ELF-1 (cell line): ENCODE measurements at places on chromosomes 6 and 20.

GRCh38 chr20:31652917-31653396 is 15.2 kb downstream of the COX4I2 start:
- no peak for DNase-seq

DNA sequence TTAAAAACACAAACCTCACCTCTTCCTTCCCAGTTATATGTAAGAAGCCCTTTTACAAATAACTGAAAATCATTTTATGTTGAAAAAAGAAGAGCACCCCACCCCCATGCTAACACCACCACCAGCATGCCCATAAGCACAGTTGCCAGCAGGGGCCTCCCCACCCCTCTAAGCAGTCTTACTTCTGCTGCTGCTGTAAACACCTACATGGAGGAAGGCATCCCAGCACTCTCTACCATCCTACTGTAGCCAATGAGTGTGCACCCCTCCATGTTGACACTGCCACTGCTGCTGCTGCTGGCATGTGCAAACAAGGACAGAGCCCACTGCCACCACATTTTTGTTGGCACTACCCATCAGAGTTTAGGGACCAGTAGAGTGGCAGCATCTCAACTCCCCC is 49.6 kb upstream of the PHIP start:
- DNase-seq, result peak; percentile 23

DNA sequence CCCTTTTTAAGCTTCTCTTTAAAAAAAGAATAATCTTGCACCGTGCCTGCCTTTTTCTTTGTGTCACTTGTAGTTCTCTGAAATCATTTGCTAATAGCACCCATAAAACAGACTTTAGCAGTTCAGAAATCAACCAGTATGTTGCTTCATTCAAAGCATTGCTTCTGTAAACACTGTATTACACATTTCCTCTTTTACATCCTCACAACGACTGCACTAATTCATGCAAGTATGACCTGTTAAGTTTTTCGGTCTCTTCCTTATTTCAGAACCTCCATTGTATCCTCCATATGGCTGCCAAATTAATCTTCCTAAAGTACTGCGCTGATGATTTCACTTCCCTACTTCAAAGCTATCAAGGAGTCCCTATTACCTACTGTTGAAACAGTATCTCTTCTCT is 142.9 kb upstream of the RNF217 start:
- DNase-seq, result no peak

DNA sequence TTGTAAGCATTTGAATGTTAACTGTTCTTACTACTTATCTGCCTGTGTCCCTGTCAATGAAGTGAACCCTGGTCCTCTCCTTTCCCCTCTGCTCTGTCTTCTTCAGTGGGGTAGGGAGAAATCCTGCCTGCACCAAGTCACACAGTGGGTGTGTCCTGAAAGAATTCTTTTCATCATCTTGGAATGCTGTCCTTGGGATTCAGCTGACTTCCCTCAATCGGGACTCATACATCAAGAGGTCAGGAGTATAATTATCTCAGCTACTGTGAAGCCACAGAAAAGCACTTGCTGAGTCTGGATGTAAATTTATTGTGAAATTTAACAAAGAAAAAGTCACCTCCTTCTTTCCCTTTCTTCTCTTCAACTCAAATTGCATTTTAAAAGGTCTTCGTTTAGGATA is 328.5 kb downstream of the SOX4 start:
- peak; percentile 74 for DNase-seq

GRCh38 chr6:15845492-15845891 is 182.7 kb upstream of the DTNBP1 start:
- no peak for DNase-seq

- no peak for DNase-seq
Measured at GRCh38 chr20:40397467-40397866, 291.6 kb downstream of the MAFB start.

DNA sequence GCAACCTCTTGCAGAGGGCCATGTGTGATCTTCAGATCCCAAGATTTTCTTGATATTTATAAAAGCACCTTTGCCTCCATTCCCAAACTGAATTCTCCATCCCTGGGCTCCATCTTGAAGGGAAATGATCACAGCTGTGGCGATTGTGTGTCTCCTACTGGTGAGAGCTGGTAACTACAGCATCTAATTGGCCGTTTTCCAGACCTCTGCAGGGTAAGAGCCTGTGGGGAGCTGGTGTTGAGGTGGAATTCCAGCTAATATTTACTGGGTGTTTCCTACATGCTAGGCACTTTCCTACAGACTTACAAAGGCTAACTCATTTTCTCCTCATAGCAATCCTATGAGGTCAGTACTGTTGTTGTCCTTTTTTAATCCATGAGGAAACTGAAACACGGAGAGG is 59.2 kb upstream of the FNDC1 start:
- peak; percentile 78 for DNase-seq

- no peak for DNase-seq
Measured at GRCh38 chr6:161232467-161232866, 41.4 kb downstream of the AGPAT4 start.

DNA sequence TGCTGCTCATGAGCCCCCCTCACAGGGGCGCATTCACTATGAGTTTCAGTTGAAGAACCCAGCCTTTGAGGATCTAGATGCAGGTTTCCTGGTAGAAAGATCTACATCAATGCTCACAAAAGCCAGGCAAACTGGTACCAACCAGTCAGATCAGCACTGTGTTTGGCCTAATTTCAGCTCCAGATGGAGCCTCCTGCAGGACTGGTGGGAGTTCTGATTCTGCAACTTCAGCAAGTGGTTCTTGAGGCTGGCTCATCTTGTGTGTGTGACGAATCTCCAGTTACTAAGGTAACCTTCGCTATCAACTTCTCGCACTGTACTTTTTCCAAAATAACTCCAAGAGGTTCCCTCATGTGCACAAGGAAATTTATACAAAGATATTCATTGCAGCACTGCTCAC is 118.8 kb downstream of the ZMYND8 start:
- DNase-seq, result no peak

GRCh38 chr6:18976966-18977365 is 589.8 kb downstream of the RNF144B start:
- no peak for DNase-seq

GRCh38 chr6:145228962-145229582 is 506.2 kb downstream of the EPM2A start:
- DNase-seq, result no peak

DNA sequence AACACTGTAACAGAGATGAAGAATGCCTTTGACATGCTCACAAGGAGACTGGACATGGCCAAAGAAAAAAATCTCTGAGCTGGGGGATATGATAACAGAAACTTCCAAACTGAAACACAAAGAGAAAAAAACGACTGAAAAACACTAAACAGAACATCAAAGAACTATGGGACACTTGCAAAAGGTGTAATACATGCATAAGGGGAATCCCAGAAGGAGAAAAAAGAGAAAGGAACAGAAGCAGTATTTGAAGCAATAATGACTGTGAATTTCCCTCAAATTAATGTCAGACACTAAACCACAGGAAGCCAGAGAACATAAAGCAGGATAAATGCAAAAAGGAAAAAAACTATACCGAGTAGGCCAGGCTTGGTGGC is 117.4 kb upstream of the ARID1B start:
- DNase-seq, result no peak

- no peak for DNase-seq
Measured at GRCh38 chr6:136387316-136387715, 97.7 kb upstream of the BCLAF1 start.

DNA sequence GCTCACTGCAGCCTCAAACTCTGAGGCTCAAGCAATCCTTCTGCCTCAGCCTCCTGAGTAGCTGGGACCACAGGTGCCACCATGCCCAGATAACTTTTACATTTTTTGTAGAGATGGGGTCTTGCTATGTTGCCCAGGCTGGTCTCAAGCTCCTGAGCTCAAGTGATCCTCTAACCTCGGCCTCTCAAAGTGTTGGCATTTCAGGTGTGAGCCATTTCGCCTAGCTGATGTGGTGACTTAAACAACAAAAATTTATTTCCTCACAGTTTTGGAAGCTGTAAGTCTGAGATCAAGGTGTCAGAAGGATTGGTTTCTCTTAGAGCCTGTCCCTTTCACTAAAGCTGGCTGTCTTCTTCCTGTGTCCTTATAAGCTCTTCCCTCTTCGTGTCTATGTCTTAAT is 15.0 kb upstream of the JARID2 start:
- no peak for DNase-seq

GRCh38 chr6:307065-307814 is 15.0 kb downstream of the DUSP22 start:
- DNase-seq, result no peak

DNA sequence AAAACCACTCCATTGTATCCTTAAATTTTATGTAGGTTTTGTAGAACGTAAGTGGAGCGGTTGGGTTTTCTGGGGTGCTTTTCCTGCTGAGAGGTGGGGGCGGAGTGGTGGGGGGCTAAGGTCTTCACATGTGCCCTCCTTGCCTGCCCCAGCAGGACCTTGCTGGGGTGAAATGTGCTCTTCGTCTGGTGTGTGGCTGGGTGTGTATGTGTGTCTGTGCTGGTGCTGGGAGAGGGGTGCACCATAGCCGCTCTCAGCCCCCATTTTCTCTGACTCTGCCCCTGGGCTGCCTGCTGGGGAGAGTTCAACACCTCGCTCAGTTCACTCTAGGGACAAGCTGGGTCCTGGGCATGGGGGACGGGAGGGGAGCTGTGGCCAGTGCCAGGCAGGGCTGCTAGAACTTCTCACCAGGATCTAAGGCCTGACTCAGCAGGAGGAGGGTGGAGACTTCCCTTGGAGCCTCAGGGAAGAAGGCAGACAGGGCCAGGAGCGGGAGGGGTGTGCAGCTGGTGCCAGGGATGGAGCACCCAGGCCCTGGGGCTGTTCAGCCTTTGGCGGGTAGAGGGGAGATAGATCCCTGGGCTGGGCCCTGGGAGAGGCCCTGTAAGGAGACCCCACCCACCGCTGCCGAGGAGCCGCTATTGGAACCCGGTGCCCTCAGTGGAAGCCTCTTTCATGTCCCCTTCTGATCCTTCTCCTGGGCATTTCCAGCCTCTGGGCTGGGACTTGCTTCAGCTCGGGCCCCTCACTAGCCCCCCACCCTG is 4.8 kb downstream of the SOX18 start:
- DNase-seq, result no peak

- no peak for DNase-seq
Measured at GRCh38 chr6:133804265-133804664, 84.6 kb upstream of the TCF21 start.

DNA sequence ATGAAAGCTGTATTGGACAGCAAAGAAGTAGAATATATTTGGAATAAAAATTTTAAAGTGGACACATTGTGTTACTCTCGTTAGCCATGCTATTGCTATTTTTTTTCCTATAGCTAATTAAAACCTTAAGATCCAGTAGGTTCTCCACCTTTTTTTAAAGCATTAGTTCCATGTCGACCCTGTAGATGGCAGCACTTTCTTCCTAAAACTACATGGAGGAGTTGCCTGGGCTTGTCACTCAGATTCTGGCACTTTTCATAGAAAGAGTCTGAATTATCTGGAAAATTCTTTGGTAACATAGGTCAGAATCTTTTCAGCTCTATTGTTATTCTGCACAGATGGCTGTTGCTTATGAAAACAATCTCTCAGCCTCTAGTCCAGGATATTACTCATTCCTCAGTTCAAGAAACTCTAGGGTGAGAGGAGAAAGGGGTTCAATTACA is 42.0 kb upstream of the ESR1 start:
- DNase-seq, result peak; percentile 28

DNA sequence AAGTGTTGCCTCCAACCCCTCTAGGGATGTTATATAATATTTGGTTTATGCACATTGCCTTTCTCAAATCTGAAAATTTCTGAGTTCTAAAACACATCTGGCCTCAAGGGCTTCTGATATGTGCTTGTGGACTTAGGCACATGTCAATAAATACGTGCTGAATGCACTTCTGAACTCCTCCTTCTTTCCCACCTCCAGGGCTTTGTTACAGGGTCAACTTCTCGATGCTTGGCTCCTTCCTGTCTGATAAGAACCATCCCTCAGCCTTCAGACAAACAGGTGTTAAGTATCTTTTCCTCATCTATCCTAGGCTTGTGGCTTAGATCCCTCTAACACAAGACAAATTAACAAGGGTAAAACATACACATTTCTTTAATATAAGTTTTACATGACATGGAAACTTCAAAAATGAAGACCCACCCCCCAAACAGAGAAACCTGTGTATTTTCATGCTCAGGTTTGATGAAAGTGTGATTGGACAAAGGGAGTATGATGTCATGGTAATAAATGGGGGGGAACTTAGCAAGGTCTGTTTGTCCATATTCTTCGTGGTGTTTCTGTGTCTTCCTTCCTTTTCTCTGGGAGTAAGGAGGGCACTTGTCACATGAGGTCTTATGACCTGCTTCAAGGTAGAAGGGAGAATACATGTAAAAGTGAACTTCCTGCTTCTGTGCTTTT is 326.9 kb downstream of the CD83 start:
- no peak for DNase-seq

DNA sequence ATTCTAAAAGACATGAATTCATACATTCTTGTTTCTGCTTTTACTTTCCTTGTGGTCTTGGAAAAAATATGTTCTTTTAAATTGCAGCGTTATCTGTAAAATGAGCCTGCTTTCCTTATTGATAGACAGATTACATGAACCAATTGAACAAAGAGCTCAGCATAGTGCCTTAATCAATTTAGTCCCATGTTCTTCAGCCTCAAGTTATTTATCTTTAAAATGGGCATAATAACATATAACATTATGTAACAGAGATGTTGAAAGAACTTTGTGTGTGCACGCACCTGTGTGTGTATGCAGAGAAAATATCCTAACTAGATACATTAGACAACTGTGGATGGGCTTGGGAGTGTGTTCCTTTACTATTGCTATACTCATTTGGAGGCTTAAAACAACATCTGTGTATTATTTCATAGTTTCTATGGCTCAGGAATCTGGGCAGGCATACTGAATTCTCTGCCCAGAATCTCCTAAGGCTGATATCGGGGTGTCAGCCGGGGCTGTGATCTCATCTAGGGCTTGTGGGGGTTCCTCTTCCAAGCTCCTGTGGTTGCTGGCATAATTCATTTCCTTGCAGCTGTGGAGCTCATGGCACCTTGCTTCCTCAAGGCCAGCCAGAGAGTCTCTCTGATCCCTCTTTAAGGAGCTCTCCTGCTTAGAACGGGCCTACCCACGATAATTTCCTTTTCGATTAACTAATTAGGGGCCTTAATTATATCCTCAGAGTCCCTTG is 194.1 kb downstream of the ARID1B start:
- DNase-seq, result no peak

DNA sequence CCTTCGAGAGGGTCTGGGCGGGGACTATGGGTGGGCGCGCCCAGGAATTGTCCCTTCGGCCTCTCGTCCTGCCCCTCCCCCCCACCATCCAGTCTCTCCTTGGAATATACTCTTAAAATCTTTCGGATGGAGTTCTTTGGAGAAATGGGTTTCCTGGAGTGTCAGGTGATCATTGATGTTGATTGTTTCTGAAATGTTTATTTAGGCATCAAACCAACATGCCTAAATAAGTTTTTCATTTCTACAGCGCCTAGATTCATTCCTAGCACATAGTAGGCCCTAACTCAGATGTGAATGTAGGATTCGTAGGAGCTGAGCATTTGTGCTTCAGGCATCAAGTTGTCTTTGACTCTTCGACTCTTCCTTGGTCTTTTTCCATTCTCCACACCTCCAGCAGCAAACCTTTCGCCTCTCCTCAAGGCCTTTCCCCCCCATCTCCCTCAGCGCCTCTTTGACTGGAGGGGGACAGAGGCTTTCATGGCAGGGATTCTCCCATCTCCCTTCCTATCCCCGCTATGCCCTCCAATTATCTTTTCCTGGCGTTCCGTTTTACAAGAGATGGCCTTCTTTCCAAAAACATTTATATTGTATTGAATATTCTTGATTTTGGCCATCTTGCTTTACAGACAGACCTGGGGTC is 610 bp downstream of the CASP8AP2 start:
- DNase-seq, result peak; percentile 29

- no peak for DNase-seq
Measured at GRCh38 chr6:48866682-48867081, 596.4 kb downstream of the MMUT start.

GRCh38 chr6:17494919-17495318 is 101.5 kb downstream of the CAP2 start:
- DNase-seq, result no peak

- no peak for DNase-seq
Measured at GRCh38 chr6:53723331-53723730, 57.8 kb upstream of the KLHL31 start.
